Kidney (tissue), 22 donors: ENCODE measurements at places on chromosomes 6 and 20. TPM values are rescaled to one million over a fixed set of nuclear protein-coding genes. Genes with fewer than 3 reads are reported as not detected.

DNA sequence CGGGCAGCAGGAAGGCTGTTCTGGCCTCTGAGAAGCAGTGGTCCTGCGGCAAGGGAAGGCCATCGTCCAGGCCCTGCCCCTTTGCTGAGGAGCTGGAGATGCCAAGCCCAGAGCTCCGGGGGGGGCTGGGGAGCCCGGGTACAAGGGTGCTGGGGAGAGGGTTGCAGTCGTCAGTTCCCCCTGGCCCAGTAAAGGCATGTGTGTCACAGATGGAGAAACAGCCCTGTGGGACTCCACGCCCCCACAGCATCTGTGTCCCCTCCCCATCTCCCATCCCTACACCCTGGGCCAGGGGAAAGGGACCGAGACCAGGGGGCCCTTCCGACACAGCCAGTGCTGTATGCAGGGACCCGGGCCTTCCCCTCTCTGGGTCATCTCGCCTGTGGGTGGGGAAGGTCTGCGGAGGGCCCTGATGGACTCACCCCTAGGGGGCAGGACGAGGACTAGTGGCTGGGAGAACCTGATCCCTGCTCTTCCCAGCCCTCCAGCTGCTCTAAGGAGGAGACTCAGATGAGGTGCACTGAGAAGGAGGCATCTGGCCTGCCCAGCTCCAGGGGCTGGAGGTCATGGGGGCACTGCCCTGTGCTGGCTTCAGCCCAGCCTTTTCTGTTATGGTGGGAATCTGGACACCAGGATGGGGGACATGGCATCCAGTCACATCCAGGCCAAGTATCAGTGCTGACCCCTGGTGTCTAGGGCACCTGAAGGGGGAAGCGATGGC is 609 bp downstream of the MYL9 start:
- no peak for DNase-seq

- no peak for DNase-seq
Observed at GRCh38 chr6:169473663-169474062, 220.0 kb upstream of the THBS2 start.

C6orf15 gene
- not detected for total RNA-seq

RPS21 gene
- 1,221 TPM for total RNA-seq
